ENCODE measurements at places on chromosomes 1 and 21. TPM values are rescaled to one million over a fixed set of nuclear protein-coding genes. Genes with fewer than 3 reads are reported as not detected.

The CD5L gene
- not detected for total RNA-seq

The MCM3AP gene
- 86.4 TPM for total RNA-seq

The TPTE gene
- not detected for total RNA-seq

The RPS6KC1 gene
- total RNA-seq: 22.9 TPM

- DNase-seq: no peak
Measured at GRCh38 chr21:34576041-34576511, 38.8 kb downstream of the RCAN1 start.

DNA sequence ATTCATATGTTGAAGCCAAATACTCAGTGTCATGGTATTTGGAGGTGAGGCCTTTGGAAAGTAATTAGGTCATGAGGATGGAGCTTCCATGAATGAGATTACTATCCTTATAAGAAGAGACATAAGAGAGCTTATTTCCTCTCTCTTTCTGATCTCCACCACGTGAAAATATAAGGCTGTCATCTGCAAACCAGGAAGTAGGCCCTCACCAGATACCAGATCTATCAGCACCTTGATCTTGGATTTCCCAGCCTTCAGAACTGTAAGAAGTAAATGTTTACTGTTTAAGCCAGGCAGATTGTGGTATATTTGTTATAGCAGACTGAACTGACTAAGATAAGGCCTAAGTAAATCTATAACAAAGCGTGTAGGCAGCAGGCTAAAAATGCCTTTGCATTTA, 25.3 kb downstream of the RBM11 start:
- no peak for DNase-seq

- DNase-seq: no peak
Measured at GRCh38 chr1:10867914-10868598, 71.6 kb upstream of the CASZ1 start.

DNA sequence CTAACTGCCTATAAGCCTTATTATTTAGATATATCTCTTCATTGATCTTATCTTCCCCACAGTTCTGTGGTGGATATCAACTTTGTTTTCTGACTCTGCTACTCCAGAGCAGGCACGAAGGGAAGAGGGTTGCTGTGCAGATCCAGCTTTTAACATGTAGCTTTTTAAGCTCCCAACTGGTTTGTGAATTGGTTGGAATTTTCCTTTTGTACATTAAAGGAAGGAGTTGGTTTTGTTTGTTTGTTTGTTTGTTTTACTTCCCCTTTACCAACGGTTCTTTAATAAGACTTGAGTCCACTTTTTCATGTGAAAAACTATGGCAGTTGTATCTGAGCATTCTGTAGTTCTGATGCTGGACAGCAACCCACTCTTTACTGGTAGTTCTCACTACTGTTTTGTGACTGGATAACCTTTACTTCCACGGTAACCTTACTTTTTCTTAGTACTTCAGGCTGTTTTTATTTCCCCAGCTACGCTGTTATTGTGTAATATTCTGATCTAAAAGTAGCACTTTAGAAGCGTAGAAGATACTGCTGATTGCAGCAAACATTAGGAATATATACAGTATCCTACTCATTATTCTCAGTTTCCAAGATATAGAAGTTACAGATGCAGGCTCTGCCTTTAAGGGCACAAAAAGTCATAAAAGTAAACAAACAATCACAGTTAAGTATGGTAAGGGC, 1.6 kb downstream of the GNPAT start:
- no peak for DNase-seq

GRCh38 chr1:236524142-236524894, 536 bp downstream of the LGALS8 start:
- no peak for DNase-seq

DNA sequence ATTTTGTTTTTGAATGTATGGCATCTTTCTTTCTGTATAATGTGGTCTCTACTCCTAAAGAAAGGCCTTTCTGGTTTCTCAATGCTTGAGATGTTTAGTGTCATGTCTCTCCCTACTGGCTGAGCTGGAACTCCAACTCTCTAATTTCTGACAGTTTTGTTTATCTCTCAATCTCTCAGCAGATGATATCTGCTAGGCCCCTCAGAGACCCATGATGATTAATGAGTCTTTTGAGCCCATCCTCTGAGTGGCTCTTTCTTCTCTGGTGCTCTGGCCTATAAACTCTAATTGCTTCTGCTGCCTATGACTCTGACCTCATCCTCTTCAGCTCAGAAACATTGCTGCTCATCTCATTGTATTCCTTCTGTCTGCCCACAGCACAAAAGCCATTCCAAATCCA, 46.6 kb downstream of the CRB1 start:
- no peak for DNase-seq

DNA sequence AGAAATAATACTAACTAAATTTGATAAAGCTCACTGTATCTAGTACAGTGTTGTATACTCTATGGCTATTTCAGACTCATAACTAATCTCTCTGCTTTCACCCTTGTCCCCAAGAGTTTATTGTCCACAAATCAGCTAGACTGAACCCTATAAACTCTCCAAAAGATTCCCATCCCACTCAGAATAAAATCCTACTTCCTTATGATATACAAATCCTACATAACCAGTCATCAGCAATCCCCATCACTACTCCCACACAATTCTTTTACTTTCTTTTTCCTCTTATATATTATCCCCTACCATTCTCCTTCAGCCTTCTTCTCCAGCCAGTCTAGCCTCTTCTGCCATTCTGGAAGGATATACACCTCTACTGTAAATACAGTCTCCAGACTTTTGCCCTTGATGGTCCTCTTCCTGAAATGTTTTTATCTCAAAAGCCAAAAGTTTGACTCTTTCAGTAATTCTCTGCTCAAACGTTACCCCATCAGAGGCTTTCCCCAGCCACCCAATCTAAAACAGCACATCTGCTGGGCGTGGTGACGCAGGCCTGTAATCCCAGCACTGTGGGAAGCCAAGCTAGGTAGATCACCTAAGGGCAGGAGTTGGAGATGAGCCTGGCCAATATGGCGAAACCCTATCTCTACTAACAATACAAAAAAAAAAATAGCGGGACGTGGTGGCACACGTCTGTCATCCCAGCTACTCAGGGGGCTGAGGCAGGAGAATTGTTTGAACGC, 41.6 kb downstream of the ABL2 start:
- no peak for DNase-seq

DNA sequence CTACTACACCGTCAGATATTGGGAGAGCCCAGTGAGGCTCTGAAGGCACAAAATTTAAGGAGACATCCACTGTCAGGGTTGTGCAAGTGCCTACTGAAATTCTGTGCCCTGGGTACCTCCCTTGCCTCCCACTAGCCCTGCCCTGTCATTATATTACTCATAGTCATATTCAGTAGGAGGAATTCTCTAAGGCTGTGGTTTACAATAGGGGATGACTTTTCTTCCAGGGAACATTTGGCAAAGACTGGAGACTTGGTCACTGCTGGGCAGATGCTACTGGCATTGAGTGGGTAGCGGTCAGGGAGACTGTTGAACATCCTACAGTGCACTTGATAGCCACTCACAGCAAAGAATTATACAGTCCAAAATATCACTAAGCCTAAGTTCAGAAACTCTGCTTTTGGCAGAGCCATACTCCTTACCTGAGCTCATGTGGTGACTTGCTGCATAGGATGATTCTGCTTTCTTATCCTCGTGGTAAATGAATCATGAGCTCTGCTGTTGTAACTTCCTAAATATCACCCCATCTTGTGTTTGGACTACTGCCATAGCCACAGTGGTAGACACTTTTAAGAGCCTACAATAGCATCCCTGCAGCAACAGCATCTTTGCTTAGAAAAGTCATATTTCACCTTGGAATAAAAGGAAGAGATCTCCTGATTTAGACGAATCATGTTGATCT, 563.4 kb upstream of the PLXNA2 start:
- no peak for DNase-seq

Measured in chondrocyte (in vitro differentiated cells).